ENCODE measurements at places on chromosomes 4 and X.
A peak's percentile ranks its signal among the peaks of the same experiment; 100 is the strongest.

DNA sequence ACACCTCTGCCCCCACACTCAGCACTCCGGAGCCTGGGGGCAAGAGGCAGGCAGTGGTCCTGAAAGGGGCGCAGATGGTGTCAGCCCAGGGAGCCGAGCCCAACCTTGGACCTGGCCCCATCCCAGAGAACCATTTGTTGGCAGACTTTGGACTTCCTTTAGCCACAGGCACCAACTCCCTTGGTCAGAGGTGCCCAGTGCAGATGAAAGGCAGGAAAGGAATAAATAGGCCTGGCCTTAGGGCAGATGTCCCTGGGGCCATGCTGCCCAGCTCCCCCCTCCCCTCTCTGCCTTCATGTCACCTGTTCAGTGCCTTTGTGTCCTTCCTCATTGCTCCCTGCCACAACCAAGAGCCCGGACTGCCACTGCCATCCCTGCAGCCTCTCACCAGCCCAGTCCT lies 52.8 kb downstream of the SEL1L3 start:
- DNase-seq = no peak

GRCh38 chrX:29662101-29662500 lies 553.3 kb upstream of the MAGEB2 start:
- DNase-seq = no peak

GRCh38 chr4:146179784-146180370 lies 4.4 kb downstream of the LSM6 start:
- DNase-seq = no peak

DNA sequence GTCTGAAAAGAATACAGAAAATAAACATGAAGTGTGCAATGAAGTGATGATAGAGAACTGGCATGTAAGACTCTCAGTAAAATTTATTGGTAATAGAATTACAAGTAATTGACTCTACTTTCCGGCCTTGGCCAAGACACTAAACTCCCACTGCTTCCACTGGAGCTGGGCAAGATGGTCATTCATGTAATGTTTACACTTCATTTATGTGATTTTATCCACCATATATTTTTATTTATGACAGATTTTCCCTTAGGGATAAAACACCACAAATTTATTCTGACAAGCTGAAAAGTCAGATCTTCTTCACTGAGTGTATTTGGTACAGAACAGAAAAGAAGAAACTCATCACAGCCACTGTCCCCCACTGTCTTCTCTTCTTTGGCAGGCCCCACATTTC lies 191.9 kb downstream of the SLC39A8 start:
- no peak for DNase-seq

DNA sequence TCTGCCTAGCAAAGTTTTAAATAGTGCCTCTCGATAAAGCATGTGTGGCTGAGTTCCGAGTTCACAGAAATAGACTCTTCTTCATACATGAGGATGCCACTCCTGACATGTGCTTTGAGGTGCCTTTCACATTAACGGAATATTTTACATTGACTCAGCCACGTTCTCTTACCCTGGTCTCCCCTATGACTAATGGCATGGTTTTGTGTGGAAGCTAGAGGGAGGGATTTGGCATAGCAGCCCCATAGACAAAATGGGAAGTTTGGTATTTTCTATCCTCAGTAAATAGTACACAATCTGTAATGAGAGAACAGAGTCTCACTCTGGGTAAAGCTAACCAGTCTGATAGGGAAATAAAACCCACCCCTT lies 68.9 kb downstream of the PCDH19 start:
- DNase-seq = no peak

- no peak for DNase-seq
Observed at GRCh38 chr4:152257601-152258066, 278.3 kb downstream of the FBXW7 start.

GRCh38 chrX:118484216-118484903 lies 11.3 kb upstream of the DOCK11 start:
- DNase-seq = no peak

- no peak for DNase-seq
Observed at GRCh38 chr4:88964450-88964849, 92.5 kb downstream of the FAM13A start.

DNA sequence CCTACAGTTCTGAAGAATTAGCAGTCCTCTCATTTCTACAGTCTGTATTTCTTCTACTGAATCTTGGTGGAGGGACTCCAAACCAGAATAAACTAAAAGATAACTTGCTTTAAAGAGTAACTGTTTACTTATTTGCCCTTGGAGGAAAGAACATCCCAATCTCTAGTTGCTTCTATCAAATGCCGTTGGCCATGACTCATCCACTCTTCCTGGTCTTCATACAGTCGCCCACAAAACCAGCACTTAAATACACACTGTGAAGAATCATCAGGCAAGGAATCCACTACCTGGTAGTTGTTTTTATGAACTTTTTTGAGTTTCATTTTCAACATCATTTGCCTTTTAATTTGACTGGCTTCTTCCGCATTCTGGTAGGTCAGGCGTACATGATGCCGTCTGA lies 14.2 kb downstream of the ZNF518B start:
- DNase-seq = no peak

GRCh38 chr4:153497988-153498967 lies 32.1 kb downstream of the TMEM131L start:
- no peak for DNase-seq

DNA sequence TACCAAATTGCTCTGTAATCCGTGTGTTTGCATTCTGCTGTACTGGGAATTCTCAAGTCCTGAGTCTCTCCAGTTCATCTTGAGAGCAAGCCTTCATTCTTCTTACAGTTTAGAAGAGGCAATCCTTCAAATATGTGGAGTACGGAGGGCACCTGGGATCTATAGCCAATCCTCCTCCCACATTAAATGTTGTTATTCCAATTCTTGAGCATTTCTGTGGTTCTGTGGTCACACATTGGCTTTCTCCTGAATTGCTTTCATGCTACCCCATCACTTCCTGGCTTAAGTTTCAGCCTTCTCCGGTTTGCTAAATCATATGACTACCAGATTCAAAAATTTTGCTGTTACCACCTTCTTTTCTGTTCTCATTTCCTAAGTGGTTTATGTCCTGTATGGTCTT lies 611.1 kb downstream of the PCDH19 start:
- DNase-seq = no peak

DNA sequence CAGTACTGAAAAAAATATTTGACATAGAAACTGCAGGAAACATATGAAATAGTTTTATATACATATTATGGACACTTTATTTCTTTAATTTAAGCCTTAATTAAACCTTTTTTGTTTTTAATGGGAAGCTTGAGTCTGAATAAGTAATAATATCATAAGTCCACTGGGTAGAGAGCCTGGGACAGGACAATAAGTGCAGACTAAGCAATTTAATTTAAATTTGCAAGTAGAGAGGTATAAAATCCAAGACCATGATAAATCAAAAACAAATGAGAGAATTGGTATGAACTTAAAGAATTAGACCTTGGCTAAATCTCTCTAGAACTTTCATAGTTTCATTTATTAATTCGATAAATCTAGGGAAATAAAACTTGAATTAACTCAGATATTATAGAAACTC lies 571.2 kb downstream of the ARAP2 start:
- no peak for DNase-seq

DNA sequence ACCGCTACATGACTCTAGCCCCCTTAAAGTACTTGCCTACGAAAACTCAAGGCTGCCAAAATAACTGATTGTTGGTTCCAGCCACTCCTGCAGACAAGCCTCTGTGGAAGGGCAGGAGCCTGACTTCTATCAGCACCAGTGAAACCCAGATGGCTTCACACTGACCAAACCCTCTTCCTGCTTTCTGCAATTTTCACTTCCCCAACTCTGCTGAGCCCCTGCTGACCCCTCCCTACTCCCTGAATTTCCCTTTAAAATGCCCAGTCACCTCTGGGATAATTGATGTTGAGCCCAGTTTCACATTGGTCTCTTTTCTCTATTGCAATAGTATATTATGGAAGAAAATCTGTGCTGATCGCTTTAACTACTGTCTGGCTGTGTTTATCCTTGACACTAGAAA lies 61.6 kb upstream of the STS start:
- no peak for DNase-seq

- DNase-seq = peak; percentile 34
Observed at GRCh38 chrX:71178908-71179307, 34.3 kb downstream of the NLGN3 start.

GRCh38 chrX:71650333-71650969 lies 16.9 kb upstream of the LOC101059915 start:
- DNase-seq = no peak

Measured in central memory CD4-positive, alpha-beta T cell (primary cell).